ENCODE measurements at places on chromosomes 16 and 17.

- no peak for DNase-seq
Observed at GRCh38 chr16:17590711-17591654, 120.2 kb upstream of the XYLT1 start.

GRCh38 chr16:81427219-81427618, 17.4 kb upstream of the CMIP start:
- no peak for DNase-seq

DNA sequence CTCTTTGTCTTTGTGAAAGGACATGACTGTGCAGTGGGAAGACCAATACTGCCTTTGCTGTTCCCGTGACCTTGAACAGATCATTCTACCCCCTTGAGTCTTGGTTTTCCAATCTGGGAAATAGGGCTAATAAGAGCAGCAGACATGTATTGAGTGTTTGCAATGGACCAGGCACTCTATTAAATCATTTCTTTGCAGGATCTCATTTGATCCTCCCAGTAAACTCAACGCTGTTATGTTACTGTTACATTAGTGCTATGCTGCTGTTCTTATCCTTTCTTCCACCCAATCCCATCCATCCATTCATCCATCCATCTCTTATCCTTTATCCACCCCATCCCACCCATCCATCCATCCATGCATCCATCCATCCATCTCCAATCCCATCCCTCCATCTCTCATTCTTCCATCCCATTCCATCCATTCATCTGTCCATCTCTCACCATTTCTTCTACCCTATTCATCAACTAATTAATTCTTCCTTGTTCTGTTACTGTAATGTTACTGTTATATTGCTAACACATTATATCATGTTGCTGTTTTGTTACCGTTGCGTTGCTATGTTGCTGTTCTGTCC, 65.1 kb downstream of the ABCC6 start:
- no peak for DNase-seq

- no peak for DNase-seq
Observed at GRCh38 chr17:45043813-45044540, 7.5 kb downstream of the DCAKD start.

- no peak for DNase-seq
Observed at GRCh38 chr17:77470800-77471733, 330.3 kb downstream of the SEC14L1 start.

DNA sequence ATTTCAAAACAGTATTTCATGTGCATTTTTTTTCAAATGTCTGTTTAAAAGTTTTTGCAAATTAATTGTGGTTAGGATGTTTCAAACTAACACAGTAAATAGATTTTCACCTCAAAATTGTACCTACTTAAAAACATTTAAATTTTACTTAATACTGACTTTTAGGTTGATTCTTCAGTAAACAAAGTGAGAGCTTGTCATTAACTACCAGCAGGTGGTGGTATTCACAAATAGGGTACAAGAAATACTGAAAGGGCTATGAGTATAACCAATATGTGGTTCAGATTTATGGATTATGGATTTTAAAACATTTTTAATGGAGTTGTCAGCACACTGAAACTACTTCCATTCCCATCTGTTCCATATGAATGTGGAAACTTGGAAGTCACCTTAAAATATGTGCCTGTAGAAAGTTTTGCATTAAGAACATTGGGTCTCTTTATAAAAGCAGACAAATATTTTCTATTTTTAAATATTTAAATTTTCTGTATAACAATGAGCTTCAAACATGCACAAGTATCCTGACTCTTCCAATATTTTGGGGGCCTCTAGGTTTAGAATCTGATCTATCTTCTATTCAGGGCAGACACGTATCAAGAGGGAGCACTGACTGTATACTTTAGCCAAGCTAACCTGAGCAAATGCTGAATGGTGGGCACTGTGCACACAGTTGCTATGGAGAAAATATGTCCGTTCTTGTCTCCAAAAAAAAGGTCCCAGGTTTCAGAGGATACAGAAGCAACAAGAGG, 155.6 kb downstream of the SNX11 start:
- DNase-seq, result no peak

GRCh38 chr17:6548034-6548433, 8.3 kb downstream of the PITPNM3 start:
- no peak for DNase-seq

DNA sequence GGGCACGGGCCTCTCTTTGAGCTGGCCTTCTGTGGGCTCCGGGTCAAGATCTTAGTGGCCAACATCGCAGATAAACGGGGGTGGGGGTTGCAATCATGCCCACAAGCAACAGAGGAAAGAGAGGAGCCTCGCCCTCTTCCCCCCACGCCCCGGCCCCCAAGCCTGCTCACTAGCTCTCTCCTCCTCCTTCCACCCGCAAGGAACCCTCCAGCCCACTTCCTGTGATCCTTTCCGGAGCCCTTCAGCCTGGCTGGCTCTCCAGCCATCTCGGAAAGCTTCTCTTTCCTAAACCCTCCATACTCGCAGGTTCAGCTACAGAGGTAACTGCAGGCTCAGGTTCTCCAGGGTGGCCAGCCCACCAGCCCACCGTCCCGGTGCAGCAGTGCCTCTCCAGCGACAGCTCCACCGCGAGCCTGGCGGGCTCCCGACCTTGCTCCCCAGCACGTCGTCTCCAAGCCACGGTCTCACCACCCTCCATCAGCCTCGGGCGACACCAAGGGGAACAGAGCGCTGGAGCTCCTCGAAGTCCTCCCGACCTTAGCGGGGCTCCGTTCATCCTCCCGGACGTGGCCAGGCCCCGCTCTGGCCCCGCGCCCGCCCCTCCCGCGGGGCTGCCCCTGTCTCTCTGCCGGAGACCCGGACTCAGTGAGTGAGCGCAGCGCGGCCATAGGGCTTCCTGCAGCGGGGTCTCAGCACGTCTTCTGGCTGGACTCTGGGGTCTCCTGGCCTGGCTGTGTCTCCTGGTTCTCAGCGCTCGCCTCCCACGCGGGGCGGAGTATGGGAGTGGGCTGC, 12.9 kb upstream of the ODF4 start:
- DNase-seq, result peak; percentile 53

- DNase-seq, result no peak
Observed at GRCh38 chr17:3826191-3826590, 19.9 kb downstream of the NCBP3 start.

- no peak for DNase-seq
Observed at GRCh38 chr17:63775420-63775819, 1.4 kb downstream of the DDX42 start.

DNA sequence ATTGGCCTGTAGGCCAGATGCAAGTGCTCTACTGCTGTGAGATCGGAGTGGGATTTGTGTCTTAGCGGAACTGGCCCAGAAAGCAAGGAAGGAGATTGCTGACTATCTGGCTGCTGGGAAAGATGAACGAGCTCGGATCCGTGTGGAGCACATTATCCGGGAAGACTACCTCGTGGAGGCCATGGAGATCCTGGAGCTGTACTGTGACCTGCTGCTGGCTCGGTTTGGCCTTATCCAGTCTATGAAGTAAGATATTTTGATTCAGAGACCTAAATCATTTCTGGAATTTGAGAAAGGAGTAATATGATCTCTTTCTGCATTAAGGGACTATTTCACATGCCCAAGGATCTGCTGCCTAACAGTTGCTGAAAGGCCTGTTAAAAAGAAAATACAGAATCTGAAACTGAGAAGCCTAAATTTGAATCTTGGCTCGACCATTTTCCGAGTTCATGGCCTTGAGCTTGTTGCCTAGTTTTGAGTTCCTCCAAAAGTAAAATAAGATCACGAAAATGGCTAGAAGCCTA, 21.1 kb downstream of the IST1 start:
- no peak for DNase-seq

GRCh38 chr17:9244066-9245052, 223.0 kb downstream of the NTN1 start:
- DNase-seq, result peak; percentile 88

DNA sequence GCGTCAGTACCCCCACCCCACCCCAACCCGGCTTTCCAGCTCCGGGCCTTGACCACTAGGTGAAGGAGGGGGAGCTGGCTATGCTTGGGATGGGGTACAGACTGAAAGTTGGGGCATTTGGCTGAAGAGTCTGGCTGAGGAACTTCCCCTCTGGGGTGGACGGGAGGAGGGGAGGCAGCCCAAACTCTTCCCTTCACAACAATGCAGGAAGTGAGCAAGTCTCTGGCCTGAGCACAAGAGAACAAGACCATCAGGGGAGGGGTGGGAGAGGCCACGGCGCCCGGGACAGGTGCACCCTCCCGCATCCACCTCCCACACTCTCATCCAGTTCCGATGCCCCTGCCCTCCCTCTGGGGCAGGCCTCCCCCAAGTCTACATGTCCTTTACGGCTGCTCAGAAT, 5.6 kb downstream of the USH1G start:
- no peak for DNase-seq

All from AG08396 (cell line).